Germinal center (tissue), 1 donor: ENCODE measurements at places on chromosomes 4 and X.

DNA sequence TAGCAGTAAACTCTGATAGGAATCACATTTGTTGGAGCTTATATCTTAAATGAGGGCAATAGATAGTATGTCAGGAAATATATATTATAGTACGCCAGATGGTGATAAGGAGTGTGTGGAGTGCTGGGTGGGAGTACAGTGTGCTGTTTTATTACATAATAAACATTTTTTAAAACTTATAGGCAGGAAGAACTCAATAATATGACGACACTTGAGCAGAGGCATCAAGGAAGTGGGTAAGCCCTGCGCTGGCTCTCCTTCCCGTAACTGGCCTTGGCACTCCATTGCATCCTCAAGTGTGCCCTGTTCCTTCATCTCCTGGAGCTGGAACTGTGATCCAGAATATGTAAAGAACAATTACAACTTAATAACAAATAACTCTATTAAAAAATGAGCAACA, 123.8 kb downstream of the ELOVL6 start:
- no peak for DNase-seq

GRCh38 chrX:107775000-107775733, 420 bp downstream of the TSC22D3 start:
- no peak for DNase-seq

- no peak for DNase-seq
These were observed 28.4 kb downstream of the PAK3 start for GRCh38 chrX:111124418-111124817.

DNA sequence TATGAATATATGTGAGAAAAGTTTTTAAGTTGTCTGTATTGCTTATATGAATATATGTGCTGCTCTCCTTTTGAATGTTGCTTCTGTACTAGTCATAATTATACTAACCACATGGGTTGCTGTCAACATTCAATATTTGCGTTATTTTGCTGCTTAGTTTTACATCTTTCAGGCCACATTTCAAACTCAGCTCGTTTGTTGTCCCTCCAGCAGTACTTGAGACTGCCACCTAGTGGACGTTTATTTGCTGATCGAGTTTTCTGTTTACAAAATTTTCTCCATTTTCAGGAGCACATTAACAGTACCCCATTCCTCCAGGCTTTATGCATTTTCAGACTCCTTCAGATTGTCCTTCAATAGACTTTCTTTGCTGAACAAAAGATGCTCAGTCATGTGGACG, 75.8 kb downstream of the NUDT11 start:
- peak; percentile 10 for DNase-seq

GRCh38 chr4:11774346-11774745, 345.7 kb upstream of the HS3ST1 start:
- DNase-seq: no peak

DNA sequence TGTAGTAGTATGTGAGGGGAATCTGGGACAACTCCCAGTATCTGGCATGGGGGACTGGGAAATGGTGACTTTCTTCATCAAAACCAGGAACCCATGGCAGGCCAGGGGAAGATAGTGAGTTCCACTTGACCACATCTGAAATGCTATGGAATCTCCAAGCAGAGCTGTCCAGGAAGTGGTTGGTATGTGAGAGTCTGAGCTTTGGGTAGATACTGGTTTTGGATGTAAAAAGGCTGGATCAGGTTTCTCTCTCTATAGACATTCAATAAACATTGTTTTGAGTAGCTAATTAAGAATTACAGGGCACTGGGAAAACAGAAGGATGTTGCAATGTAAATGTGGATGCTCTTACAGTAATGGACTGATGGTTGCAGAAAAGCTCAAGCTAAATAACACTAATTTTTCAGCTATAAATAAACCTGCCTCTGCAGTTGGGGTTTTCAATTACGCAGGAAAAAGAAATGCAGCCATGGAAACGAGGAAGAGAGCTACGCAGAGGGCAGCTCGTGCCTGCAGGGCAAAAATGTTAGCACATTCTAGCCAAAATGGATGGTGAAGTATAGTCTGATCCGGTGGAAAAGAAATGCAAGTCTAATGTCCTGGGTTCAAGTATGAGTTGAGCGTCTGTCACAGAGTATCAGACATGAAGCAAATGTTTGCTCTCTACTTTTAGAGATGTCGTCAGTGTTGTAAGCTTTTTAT, 13.4 kb upstream of the CHRNA9 start:
- DNase-seq: no peak

GRCh38 chrX:121356139-121356849, 308.9 kb downstream of the GLUD2 start:
- DNase-seq: no peak

DNA sequence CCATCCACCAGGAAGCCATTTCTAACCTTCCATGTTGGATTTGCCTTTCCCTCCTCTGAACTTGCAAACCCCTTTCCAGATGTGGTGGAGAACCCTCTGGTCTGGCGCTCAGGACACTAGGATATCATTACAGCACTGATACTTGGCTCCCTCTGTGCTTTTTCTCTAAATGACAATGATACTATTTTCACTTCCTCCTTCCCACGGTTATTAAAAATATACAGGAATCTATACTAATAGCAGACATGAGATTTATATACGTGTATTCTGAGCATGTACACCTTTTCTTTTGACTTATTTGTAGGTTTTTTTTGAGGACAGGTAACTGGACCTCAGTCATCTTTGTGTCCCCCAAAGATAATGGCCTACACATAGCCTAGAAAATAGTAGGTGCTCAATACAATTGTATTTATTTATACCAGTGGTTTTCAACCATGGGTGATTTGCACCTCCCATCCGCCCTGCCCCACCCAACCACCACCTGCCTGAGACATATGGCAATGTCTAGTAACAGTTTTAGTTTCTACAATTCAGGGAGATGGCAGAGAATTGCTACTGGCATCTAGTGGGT, 60.4 kb upstream of the PLAC8 start:
- DNase-seq: peak; percentile 45

DNA sequence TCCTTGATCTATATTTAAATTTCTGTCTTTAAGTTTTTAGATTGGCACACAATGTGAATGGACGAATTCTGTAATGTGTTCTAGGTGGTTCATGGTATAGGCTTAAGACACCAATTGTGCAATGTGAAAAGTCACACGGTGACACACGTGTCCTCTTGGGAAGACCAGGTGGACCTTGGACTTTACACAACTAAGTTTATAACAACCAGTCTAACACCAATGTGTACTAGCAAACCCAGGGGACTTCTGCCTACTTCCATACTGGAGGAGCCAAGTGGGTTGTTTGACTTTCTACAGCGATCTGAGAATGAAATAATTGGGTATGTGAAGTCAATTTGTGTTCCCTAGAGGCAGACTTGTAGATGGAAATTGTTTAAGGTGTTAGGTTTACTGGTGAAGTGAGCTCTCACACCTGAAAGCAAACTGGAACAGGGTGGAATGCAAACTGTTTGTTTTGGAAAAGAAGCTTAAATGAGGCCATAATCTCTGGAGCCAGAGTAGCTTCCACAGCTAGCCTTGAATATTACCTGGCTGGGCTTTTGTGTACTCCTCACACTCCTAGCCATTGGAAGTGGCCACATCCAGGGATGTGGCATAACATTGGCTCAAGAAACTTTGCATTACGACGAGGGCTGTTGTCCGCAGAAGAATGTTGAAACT, 45.9 kb upstream of the WDR1 start:
- DNase-seq: no peak

DNA sequence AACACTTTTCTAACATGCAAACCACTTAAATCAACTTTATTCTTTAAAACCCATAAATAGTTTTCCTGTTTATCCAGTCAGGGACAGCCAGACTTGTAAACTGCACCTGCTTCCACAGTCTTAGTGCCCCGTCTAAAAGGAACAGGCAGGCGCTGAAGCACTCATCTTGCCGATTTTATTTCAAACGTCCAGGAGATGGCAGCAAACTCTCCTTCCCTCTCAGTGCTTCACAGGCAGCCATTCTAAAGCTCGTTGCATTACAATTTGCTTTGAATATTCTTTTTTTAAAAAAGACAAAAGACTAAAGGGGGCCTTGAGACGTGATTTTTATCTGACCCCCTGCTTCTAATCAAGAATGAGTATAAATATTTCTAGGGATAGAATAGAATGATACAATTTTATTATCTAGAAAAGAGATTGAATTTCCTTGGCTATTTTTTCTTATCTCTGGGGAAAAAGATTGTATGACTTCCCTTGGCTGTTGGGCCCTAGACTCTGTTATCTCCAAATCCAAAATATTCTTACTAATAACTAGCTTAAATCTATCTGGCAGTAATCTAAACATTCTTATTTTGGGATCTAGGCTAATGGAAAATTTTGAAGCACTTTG, 93.6 kb upstream of the MYOZ2 start:
- peak; percentile 76 for DNase-seq

GRCh38 chr4:183256756-183257385, 63.2 kb downstream of the CLDN22 start:
- peak; percentile 33 for DNase-seq

DNA sequence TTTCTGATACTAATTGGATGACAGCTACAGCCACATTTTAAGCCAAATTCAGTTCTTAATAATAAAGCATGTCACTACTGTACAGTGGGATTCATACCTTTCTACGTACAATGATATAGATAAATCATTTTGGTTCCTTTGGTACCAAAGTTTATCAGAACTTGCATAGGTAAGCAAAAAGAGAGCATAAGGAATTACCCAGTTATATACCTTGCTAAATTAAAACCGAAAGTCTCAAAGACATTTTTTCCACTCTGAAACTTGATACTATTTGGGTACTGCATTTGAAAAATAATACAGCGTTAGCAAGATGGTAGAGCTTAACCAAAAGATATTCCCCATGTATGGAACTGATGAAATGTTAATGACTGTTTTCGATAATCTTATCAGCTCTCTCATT, 400.9 kb upstream of the ADGRL3 start:
- DNase-seq: no peak

- DNase-seq: no peak
These were observed 717.1 kb upstream of the HS3ST1 start for GRCh38 chr4:12145768-12146167.

DNA sequence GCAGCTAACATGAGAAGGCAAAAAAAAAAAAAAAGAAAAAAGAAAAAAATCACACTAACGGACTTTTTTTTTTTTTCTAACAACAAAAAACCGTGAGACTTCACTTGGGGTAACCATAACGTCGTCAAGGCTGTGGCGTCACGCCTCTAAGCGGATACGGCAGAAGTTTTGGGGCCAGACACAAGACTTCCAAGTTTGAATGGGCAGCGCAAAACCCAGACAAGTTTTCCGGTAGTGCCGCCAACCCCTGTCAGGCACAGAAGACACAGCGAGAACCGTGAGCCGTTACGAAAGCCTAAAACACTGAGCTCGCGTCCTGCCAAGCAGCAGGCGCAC, 556 bp upstream of the SMARCA5 start:
- no peak for DNase-seq
